Endothelial cell of coronary artery (primary cell): ENCODE measurements at places on chromosomes 4 and X. TPM values are rescaled to one million over a fixed set of nuclear protein-coding genes. Genes with fewer than 3 reads are reported as not detected.

Gene FRAS1
- total RNA-seq, result 4.1 and 17.2 TPM in 2 replicates

Gene ERCC6L
- 1.6 and 4.2 TPM in 2 replicates for total RNA-seq

Gene IL1RAPL1
- total RNA-seq, result 0.19 and 1.9 TPM in 2 replicates

Gene FAM3A
- 23.0 and 32.4 TPM in 2 replicates for total RNA-seq

Gene PNMA6F
- not detected in 2 replicates for total RNA-seq

Gene SMIM9
- total RNA-seq, result not detected in 2 replicates

Gene DCAF12L1
- 0.09 and 0.63 TPM in 2 replicates for total RNA-seq

Gene SLC25A6
- total RNA-seq, result 174 and 232 TPM in 2 replicates

Gene GABRA4
- not detected in 2 replicates for total RNA-seq

Gene PIM2
- 3.2 and 3.4 TPM in 2 replicates for total RNA-seq

Gene AMER1
- 0.99 and 2.0 TPM in 2 replicates for total RNA-seq
